Left ventricle myocardium superior (tissue), 1 donor: ENCODE measurements at places on chromosomes 12 and 14.
A peak's percentile ranks its signal among the peaks of the same experiment; 100 is the strongest.

- DNase-seq, result no peak
Observed at GRCh38 chr14:87745507-87746118, 247.4 kb downstream of the GALC start.

DNA sequence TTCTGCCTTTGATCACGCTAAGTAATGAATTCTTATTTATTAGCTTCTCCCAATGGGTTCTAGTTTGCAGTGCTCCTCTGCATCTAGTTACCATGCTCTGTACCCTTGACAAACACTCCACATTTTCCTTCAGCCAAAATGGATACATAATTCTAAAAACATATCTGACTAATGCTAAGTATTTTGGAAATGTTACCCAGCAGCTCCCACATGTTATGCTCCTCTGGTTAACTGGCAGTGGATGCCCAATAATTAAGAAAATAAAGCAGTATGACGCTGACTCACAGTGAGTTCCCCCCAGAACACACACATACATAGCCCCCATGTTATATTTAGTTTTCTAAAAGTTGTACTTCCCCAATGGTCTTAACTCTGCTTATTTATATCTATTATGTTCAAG lies 74.6 kb downstream of the STXBP6 start:
- DNase-seq, result no peak

DNA sequence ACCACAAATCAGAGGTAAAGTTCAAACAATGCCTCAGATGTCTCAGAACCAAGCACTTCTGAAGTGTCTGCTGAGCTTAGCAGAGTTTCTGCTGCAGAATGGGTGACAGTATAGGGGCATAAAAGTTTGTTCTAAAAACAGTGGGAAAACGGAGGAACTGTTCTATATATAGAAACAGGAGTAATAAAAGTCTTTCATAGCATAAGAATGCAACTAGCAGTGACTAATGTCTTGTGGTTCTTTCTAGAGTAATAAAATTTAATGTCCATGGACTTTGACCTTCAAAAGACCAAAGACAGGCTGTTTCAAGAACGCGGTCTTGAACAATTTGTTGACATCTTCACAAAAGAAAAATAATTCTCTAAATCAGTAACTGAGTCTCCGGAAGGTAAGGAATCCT lies 107.5 kb upstream of the FAR2 start:
- DNase-seq, result no peak

- no peak for DNase-seq
Observed at GRCh38 chr12:38628288-38628687, 277.1 kb downstream of the CPNE8 start.

GRCh38 chr12:47449797-47450196 lies 256.0 kb downstream of the RPAP3 start:
- DNase-seq, result no peak

- DNase-seq, result no peak
Observed at GRCh38 chr14:39419272-39419671, 13.0 kb downstream of the FBXO33 start.

DNA sequence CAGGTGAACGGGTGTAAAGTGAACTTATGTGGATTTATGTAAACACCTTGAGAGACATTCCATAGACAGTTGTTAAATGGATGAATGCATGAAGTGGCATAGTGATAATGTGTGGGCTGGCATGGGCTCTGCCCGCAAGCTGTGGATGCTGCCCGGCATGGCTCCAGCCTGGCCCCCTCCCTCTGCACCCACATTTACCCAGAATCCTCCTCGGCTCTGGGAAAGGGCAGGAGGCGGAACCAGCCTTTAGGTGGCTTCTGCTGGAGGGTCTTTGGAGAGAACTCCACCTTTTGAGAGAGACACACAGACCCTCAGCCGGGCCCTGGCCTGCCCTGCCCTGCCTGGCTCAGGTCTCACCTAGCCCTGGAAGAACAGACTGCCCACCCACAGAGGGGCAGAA lies 18.7 kb downstream of the RASAL1 start:
- no peak for DNase-seq

- DNase-seq, result no peak
Observed at GRCh38 chr14:60221457-60221856, 27.6 kb upstream of the PPM1A start.

DNA sequence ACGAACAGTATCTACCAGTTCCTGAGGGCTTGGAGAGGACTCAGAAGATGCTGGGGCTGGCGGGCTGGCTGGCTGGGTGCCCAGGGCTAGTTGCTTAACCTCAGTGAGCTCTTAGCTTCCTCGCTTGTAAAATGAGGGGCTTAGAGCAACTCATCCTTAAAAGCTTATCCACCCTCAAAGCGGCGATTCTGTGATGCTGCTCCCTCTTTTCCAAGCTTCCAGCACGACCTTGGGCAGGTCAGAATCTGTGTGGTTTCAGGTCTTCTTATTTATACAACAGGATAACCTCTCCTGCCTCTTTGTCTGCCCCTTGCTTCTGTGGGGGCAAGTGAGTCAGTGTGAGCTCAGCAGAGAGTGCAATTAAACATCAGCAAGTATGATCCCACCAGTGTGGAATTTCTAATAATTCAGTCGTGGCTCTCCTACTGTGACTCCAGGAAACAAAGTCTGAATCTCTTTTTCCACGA lies 281.8 kb downstream of the KSR2 start:
- peak; percentile 35 for DNase-seq

DNA sequence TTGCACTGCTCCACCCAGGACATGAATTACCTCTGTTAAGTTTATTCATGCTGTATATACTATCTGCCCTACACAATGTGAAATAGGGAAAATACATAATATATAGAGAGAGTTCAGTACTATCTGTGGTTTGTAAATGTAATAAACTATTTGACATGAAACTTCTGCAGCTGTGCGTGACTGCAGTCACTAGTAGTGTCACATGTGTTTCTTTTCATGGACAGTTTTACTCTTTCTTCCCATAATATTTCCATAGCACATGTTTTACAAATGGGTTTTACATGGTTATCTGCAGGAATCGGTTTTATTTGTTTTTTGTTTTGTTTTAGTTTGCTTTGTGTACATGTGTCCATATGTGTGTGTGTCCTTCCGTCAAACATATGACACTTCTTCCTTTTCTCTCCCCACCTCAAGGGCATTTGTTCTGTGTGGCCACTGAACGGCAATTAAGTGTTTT lies 1644.1 kb upstream of the FLRT2 start:
- no peak for DNase-seq

DNA sequence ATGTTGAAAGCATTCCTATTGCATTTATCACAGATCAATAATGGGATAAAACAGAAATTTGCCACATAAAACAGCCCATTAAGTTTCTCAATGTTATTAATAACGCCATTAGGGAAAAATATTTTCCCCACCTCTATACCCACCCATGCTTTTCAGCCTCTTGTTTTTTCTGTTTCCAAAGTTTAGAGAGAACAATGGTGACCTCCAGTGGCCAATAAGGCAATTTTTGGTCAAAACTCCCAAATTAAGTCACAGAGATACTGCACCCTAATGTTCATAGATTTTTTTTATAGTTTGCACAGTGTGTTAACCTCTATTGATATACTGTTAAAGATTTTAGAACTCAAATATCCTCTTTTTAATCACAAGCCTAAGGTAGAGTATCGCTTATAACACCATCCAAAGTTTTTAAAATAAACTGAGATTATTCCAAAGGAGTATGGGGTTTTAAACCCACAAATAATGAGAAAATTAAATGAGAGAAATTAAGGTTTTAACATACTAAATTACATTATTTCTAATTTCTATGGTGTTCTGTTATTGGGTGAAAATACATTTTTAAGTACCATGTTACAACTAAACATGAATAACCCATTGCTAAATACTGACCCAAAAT lies 184.7 kb upstream of the DCN start:
- no peak for DNase-seq

GRCh38 chr14:96094211-96094610 lies 55.0 kb downstream of the C14orf132 start:
- no peak for DNase-seq

DNA sequence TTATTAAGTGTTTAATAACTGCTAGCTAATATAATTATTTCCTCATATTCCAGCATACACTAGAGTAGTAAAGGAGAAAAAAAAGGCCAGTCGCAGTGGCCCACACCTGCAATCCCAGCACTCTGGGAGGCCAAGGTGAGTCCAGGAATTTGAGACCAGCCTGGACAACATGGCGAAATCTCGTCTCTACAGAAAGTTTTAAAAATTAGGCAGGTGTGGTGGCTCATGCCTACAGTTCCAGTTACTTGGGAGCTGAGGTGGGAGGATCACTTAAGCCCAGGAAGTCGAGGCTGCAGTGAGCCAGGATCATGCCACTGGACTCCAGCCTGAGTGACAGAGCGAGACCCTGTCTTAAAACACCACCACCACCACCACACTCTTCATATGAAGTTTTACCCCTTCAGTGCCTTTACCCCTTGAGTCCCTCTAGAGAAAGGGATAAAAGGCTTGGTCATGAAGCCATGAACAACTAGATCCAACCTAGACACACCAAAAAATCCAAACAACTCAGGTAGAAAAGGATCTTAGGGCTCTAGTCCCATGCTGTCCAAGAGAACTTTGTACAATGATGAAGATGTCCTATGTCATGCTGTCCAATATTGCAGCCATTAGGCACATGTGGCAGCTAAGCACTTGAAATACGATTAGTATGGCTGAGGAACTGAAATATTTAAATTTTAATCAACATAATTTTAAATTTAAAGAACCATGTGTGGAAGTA lies 29.6 kb downstream of the ATXN2 start:
- DNase-seq, result no peak
